Foreskin fibroblast (primary cell): ENCODE measurements at places on chromosomes 16 and 17.

- DNase-seq = no peak
These were observed 104.5 kb downstream of the C16orf78 start for GRCh38 chr16:49478107-49478506.

DNA sequence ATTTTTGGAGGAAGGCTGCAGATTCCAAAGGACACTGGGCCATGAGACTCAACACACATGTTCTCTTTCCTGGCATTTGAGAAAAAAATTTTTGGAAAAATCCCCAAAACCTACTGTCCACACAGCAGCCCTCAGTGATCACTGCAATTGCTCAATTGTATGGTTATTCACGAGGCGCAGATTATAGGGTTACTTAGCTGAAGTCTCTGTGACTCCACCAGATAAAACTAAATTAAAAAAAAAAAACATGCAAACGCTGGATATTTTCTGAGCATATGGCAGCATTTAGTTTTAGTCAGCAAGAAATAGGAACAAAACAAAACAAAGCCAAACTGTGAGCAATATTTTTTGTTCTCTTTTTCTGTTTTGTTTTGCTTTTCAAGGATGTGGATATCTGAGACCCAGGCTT lies 83.8 kb upstream of the FAM20A start:
- no peak for DNase-seq

DNA sequence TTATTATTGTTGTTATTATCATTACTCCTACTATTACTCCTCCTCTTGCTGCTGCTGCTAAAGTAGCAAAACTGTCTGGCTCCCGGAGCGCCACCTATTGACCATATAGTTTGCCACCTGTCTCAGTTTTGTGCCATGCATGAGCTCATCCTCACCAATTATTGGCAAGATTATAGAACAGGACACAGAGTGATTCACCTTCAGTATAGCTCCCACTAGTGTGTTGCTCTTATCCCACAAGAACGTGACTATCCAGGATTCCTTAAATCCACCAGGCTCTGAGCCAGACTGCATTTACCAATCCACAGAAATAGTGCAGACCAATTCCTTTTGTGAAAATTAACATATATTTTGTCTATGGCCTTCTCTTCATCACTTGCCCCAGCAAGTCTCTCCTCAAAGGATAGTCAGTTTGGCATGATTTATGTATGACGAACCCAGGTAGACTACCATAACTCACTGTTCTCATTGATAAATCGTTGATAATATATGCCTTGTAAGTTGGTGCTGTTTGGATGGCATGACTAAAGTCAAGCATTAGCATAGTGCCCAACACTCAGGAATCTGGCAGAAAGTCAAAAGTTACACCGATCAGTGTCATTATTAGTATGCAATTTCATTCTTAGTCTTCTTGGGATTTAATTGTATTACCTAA lies 405.5 kb upstream of the HSBP1 start:
- DNase-seq = peak; percentile 23

- no peak for DNase-seq
These were observed 18.9 kb upstream of the CYLD start for GRCh38 chr16:50722960-50723359.

DNA sequence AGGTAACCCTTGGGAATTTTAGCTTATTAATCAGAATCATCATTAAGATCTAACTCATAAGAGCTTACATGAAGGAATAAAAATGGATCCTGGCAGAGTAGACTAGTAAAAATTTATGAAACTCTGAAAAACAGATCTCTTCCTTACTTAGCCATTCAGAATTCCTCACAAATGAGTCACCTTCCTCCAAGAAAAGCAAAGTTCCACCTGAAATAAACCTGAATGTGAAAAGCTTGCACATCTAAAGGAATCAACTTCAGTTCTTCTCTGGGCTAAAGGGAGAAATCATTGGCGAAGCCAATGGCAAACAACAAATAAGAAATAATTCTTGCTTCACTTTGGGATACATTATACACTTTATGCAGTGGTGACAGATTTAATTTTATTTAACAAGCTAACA lies 22.7 kb downstream of the MYO1D start:
- no peak for DNase-seq

GRCh38 chr17:27525316-27525715 lies 69.1 kb downstream of the KSR1 start:
- DNase-seq = no peak

DNA sequence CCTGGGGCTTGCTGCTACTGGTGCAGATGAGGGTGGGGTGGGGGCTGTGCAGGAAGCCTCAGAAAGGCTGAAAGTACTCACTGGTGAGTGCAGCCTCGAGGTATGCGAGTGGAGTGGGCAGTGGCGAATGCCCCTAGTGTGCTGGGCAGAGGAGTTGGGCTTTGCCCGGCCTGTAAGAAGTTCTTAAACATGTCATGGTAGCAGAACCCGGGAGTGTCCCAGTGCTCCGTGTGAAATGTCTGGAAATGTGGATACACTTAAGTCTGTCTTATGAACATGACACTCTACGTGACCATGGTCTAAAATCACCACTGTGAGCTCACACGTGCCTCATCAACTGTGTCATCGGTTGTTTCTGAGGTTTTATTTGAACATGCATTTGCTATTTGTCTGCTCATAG lies 1.7 kb downstream of the SMTNL2 start:
- no peak for DNase-seq

GRCh38 chr16:83247767-83248372 lies 559.9 kb upstream of the HSBP1 start:
- peak; percentile 3 for DNase-seq

DNA sequence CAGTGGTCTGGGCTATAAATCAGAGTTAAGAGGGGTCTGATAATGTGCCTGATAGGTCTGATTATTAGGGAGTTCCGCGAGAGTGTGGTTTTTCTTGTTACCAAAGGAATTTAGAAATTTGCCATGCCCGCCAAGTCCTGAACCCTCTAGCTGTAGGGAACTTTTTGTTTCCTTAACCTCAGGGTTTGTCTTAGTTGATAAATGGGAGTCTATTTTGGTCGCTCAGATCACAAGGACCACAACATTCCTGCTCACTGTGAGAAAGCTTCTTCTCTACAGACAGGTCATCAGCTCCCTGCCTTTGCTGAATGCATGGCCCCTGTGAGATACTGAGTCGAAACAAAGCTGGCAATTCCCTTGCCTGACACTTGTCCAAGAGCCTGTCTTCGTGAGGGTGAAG lies 497.8 kb downstream of the HS3ST4 start:
- no peak for DNase-seq

DNA sequence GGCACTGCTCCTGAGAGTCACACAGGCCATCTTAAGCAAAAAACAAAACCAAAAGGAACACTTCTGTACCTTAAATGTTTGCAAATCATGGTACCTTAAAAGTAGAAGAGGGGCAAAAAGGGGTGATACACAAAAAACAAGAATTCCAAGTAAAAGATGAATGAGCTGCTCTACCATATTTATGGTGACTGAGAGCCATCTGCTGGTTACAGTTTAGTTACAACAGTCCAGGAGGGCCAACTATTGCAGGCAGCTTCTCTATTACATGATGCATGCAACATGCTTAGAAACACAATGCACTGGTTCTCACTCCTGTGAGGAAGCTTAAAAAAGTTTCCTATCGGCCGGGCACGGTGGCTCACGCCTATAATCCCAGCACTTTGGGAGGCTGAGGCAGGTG lies 53.5 kb downstream of the STX8 start:
- peak; percentile 77 for DNase-seq

DNA sequence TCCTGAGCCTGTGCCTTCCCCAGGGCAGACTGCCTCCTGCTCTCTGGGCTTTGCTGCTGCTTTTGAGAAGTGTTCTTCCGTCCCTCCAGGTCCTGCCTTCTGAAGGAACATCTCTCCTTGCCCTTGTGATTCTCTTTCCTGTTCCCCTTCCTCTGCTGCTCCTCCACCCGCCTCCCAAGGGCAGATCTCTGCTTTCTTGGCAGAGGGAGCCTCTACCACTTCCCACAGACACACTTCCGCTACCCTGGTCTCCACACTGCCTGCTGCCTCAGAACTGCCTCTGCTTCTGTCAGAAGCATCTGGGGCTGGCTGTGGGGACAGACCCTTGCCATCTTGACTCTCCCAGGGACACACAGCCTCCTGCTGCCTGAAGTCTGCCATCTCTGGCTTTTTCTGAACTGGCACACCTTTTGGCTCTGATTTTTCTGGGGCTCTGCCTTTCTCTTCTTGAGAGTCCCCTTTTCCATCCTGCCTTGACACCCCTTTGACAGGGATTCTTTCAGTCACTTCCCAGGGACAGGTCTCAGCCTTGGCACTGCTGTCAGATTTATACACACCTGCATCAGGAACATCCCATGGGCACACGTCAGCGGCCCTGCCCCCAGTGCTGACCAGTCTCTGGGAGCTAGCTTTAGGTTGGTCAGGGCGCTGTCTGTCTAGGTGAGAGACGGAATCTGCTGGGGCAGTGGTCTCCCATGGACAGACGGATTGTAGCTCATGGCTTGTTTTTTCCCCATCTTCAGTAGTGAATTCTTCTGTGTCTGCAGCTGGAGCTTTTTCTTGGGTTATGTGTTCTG lies 16.6 kb downstream of the GPR179 start:
- DNase-seq = no peak

DNA sequence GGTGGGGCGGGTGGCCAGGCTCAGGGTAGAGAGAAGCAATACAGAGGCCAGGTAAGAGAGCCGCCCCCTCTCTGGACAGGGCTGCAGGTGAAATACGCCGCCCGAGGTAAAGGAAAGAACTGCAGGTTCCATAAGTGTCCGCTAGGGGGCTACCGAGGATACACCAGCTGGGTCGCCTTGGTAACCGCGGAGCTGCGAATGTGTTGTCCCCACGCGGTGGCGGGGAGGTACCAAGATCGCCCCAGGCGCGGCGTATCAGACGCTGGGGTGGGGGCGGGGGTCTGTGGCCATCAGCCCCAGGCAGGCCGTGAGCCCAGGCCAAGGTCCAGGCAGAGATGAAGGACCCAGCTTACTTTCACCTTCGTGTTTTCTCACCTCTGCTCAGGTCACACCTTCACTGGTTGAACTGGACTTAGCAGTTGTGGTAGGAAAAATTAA lies 18.4 kb upstream of the ZFP90 start:
- DNase-seq = peak; percentile 85

DNA sequence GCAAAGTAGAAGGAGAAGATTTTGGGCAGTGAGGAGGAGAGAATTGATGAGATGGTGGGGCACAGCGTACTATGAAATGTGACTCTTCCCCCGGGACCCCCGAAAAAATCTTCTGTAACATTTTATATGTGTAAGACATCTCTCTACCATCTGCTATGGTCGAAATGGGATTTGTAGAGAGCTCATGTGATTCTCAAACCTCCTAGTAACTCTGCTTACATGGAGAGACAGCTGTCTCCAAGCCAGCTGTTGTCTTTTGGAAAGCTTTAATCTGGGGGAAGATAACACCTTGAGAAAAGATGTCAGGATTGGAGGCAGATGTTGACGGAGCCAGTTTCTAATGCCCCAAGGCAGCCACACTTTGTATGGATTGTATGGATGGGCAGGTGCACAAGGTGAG lies 94.1 kb downstream of the PRKCB start:
- no peak for DNase-seq

GRCh38 chr16:84718-85406 lies 6.8 kb downstream of the MPG start:
- DNase-seq = peak; percentile 97

- DNase-seq = no peak
These were observed 23.5 kb upstream of the DNAJA2 start for GRCh38 chr16:46996952-46997458.

GRCh38 chr17:50657627-50658026 lies 22.9 kb downstream of the ABCC3 start:
- DNase-seq = no peak

GRCh38 chr16:77373726-77374125 lies 61.1 kb downstream of the ADAMTS18 start:
- no peak for DNase-seq

- peak; percentile 61 for DNase-seq
These were observed 56.1 kb upstream of the MRTFB start for GRCh38 chr16:14015033-14015432.

GRCh38 chr17:77027271-77027889 lies 113.4 kb upstream of the SEC14L1 start:
- no peak for DNase-seq

DNA sequence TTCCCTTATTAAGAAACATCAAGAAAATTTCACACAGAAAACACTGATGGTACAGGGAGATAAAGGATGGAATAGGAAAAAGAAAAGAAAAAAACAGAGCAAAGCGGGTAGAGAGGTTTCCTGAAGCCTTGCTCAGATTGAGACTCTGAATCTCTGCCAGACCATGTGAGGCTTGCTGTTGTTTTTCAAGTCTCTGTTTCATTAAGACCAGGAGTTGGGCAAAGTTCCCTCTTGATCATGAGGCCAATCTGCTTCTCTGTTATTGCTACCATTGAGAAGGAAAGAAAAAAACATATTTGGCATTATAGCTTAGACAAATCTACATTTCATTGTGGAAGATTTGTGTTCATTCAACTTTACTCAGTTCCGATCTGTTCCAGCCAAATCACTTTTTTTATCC lies 201.6 kb upstream of the SOX9 start:
- DNase-seq = no peak

DNA sequence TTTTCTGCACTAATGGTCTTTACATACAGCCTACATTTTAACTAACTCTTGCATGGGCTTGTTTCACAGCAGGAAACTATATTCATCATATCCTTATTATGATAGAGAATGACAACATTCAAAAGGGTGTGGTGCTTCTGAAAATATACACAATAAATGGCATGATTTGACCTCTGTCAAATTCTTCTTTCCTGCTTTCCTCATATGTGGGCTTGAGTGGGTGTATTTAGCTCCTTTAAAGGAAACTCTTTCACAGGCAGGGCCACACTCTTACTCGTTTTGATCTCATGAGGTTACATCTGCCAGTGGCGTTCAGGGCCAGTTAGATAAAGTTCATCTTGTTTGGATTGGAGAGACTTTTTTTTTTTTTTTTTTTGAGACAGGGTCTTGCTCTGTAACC lies 6.1 kb downstream of the SLC35G3 start:
- DNase-seq = no peak

DNA sequence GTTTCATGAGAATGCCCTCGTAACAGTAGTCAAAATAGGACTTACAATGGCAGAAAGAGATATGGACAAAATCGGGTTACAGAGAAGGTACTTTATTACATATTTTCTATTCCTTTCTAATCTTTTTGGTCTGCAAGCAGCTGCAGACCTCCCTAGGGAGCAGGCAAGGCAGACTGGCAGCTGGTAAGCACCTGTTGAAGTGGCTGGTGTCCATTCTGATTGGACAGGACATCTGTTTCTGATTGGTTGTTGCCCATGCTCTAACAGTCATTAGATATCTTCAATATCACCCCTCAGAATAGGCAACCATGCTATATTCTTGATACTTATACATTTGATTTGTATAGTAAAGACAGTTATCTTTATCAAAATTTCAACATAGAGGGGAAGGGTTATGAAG lies 606.3 kb downstream of the KCNJ2 start:
- DNase-seq = peak; percentile 4

- no peak for DNase-seq
These were observed 1131.0 kb upstream of the GOT2 start for GRCh38 chr16:59864981-59865666.

DNA sequence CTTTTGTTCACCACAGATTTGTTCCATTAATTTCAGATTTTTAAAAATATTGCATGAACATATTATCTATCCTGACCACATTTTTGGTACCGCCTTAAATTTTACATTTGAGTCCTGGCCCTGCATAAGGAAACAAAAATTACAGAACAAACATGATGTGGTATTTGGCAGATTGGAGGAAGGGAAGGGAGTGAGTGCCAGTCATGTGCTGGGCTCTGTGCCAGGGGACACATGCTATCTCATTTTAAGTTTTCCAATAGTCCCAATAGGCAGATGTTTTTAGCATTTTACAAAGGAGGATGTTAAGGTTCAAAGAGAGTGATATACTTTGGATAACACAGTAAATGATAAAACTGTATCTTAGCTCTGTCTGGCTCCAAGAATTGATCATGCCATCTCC lies 185.1 kb downstream of the CDK5R1 start:
- peak; percentile 8 for DNase-seq

GRCh38 chr16:76976101-76976500 lies 214.9 kb upstream of the MON1B start:
- DNase-seq = no peak
